ENCODE measurements at places on chromosomes 1 and 21.

- DNase-seq: peak; percentile 16
Observed at GRCh38 chr1:3863231-3863935, 6.1 kb downstream of the DFFB start.

- DNase-seq: no peak
Observed at GRCh38 chr1:8910914-8911313, 32.4 kb upstream of the ENO1 start.

- DNase-seq: no peak
Observed at GRCh38 chr1:69485616-69486015, 82.1 kb upstream of the LRRC7 start.

DNA sequence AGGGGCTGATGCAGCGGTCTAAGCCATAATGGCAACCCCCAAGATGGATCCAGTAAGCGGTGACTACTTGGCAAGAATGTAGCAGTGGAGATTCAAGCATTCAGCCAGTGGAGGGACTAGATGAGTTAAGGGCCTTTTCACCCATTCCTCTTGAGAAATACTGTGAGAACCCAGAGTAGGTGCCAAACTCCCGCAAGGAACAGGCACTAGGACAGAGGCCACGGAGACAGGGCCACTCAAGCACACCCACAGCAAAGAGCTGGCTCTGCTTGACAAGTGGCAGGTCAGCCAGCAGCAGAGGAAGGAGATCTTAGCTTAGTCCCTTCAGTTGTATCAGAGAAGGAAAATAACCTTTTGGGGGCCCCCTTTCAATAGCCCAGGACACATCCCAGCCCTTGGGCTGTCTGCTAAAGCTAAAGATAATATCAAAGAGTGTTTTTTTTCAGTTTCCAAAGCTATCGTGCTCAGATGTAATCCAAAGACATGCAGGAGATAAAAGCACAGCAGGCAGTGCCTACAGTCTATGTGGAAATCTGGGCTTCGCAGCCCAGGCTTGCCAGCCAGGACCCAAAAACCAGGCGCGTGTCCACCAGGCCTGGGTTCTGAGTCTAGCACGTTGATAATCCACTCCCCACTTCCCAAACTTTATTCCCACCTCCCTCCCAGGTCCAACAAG lies 62.0 kb upstream of the GOLT1A start:
- no peak for DNase-seq

GRCh38 chr1:119385650-119386049 lies 17.1 kb downstream of the HAO2 start:
- no peak for DNase-seq

DNA sequence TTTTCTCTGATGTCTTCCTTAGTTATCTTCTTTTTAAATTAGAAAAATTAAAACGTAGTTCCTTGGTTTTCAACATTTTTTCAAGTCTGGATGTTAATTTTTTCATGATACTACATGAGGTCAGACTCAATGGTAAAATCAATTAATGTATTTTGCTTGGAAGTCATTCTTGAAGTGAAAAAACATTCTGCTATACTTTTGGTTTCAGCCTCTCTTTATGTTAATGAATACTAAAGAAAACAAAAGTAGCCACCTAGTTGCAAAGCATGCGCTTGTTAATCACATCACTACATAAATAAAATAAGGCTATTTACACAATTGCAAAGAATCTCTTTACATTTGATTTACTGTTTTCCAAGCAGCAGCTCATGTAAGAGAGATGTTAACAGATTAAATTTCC lies 170.4 kb downstream of the LIPI start:
- DNase-seq: no peak

DNA sequence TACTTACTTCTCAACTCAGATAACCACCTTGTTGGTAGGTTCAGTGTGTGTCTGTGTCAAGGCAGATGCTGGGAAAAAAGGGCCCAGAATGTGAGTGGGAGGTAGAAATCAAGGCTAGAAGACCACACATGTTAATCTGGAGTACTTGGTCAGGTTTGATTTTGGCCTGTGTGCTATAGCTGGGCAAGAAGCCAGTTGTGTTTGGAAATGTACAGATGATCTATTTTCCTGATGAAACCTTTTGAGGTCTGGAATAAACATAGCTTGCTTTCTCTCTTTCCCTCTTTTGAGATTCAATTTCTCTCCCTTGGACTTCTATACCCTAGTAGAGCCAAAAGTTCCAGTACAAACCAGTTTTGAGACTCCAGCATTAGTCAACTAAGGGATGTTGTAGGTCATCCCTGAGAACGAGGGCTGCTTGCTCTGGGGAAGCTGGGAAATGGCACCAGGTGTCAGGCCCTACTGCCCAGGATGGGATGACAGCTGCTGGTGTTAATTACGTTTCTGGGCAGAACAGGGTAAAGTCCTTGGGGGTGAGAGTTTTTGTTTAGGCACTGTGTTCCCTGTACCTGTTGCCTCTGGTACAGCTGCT lies 15.8 kb downstream of the MAPKAPK2 start:
- DNase-seq: peak; percentile 81

- DNase-seq: no peak
Observed at GRCh38 chr1:25873120-25873519, 2.4 kb downstream of the PAQR7 start.

GRCh38 chr1:240608707-240609106 lies 3.2 kb downstream of the GREM2 start:
- DNase-seq: no peak

DNA sequence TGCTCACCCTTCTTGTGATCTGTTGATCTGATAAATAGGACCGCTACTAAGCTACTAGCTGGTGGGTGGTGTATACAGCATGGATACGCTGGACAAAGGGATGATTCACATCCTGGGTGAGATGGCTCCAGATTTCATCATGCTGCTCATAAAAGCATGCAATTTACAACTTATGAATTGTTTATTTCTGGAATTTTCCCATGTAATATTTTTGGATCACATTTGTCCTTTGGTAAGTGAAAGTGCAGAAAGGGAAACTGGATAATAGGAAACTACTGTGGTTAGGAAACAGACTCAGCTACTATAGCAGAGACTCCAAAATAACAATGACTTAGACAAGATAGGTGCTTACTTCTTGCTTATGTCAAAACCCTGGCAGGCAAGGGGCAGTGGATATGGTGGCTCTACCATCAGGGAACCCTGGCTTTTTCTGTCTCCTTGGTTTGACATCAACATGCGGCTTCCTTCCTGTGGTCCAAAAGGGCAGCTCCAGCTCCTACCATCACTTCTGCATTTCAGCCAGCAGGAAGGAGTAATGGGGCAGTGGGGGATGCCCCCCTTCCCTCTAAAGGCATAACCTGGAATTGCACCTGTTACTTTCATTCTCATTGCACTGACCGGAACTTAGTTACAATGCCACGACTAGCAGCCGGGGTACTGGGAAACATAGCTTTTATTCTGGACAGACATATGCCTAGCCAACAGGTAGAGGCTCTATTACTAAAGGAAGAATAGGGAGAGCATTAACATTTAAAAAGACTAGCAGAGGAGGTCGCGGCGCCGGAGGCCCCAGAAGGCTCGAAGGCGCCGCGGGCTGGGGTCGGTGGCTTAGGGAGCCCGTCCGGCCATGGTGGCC lies 13.8 kb upstream of the AK2 start:
- DNase-seq: peak; percentile 47

GRCh38 chr21:27584256-27584655 lies 617.4 kb upstream of the ADAMTS5 start:
- DNase-seq: peak; percentile 22

- no peak for DNase-seq
Observed at GRCh38 chr1:1975535-1975934, 28.1 kb downstream of the CFAP74 start.

- peak; percentile 69 for DNase-seq
Observed at GRCh38 chr1:41391834-41392527, 30.7 kb downstream of the FOXO6 start.

DNA sequence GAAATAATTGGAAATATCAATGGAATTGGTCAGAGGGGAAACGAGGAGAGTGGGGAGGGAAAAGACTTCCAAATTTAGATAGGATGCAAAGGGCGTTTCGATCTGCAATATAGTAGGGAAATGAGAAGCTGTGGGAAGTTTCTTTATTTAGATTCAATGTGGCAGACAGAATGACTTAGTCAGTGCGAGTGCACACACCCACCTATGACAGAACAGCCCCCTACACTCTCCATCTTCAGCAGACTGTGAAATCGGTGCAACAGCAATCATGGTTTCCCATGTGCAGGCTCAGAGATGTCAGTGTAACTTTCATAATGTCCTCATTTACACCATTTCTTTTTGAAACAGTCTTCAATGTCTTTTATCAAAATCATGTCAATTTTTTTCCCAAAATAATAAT lies 46.0 kb downstream of the DIP2A start:
- DNase-seq: no peak

GRCh38 chr1:214660190-214660589 lies 57.2 kb downstream of the CENPF start:
- DNase-seq: no peak

DNA sequence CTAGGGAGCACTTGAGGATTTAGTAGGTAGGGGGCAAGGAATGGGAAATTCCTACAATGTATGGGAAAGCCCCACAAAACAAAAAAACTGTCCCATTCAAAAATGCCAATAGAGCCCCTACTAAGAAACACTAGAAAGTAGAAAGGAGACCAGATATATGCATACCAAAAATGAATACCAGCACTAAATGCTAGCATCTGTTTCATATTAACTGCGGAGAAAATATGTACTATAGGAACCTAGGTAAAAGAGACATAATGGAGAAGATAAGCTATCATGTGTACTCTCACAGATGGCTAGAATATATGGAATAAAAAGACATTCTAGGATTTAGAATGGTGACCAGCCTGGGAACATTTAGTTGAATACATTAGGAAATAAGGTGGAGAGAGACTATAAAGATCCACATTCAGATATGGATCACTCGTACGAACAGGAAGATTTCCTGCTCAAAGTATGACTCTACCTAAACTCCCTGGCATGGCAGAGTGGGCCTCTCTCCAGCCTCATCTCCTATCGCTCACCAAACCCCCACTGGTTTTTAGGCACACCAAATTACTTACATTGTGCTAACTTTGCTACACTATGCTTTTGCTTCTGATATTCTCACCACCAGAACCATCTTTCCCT lies 18.3 kb downstream of the ZNHIT6 start:
- no peak for DNase-seq

DNA sequence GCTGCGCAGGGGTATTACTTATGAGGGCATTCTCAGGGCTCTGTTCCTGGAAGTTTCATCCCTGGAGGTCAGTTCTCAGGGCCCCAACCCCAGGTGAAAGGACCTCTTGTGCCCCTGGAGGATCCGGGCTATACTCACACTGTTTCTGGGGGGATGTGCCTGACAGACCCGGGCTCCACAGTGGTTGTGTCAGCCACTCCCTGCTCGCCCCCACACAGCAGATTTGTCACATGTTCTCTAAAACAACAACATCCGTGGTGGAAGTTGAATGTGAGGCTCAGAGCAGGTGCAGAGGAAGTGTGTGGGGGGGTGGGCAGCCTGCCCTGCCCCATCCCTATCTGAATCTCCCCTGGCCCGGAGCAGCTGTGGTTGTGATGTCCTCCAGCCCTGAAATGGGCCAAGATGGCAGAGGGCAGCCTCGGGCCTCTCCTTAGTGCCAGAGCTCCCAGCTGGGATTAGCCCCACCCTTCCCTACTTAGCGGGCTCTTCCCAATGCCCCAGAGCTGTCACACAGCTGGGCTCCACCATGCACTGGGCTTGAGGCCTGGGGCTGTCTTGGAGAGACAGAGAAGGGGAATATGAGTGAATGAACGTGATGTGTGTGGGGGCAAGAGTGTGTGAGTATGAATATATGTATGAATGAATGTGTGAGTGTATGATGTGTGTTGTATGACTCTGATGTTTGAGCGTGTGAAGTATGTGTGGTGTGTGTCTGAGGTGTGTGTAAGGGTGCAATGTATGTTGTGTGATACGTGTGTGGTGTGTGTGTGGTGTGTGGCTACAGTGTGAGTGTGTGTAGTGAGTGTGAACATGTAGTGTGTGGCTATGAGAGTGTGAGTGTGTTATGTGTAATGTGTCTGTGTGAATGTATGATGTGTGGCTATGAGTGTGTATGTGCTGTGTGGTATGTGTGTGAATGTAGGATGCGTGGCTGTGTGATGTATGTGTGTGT lies 1.5 kb upstream of the FCMR start:
- no peak for DNase-seq

DNA sequence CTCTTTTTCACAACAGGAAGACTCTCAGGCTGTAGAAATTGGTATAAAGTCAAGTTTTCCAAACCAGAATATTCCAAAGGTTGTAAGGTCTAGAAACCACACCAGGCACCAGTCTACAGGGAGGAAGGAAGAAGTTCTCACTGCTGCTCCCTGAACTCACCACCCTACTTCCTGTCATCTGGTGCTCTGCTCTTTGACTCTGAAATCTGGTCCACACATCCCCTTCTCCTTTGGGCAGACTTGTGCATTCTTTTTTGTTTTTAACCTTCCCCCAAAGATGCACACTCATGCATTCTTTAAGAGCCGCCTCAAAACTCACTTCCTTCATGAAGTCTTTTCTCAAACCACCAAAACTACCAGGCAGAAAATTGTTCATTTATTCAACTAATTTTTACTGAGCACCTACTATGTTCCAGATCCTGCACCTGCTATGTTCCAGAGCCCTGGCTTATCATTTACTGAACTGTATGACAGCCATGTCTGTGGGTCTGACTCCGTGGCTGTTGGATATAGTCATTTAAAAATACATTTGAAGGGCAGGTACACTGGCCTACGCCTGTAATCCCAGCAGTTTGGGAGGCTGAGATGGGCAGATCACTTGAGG lies 30.1 kb upstream of the EPS15 start:
- DNase-seq: peak; percentile 15

DNA sequence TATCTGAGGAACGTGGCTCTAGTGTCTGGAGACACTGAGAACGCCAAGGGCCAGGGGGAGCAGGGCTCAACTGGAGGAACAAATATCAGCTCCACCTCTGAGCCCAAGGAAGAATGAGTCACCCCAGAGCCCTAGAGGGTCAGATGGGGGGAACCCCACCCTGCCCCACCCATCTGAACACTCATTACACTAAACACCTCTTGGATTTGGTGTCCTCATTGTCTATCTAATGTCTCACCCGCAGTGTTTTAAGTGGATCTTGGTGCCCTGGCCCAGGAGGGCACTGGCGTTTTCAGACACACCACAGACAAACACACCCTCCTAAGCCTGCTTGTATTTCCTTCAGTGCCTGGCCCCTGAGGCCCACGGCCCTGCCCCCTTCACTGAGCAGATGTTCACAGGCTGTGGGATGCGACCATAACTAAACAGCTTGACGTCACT lies 2.2 kb upstream of the FALEC start:
- DNase-seq: no peak

- no peak for DNase-seq
Observed at GRCh38 chr1:217188280-217189237, 442.3 kb downstream of the GPATCH2 start.

Measured in muscle of back (tissue), 13 donors.